ENCODE measurements at places on chromosomes 11 and 22. TPM values are rescaled to one million over a fixed set of nuclear protein-coding genes. Genes with fewer than 3 reads are reported as not detected.

KDM4D gene
- 0.20 TPM for total RNA-seq

SOX6 gene
- 3.0 TPM for total RNA-seq

FZD4 gene
- total RNA-seq, result 4.3 TPM

HOATZ gene
- not detected for total RNA-seq

IGLL5 gene
- 29.2 TPM for total RNA-seq

RAB36 gene
- 0.98 TPM for total RNA-seq

SCGB2A2 gene
- not detected for total RNA-seq

PTGDR2 gene
- 4.7 TPM for total RNA-seq

CRYBB3 gene
- 0.48 TPM for total RNA-seq

CD3E gene
- 5.7 TPM for total RNA-seq

WT1 gene
- 0.32 TPM for total RNA-seq

PKP3 gene
- 167 TPM for total RNA-seq

LGR4 gene
- total RNA-seq, result 94.5 TPM

GNAZ gene
- 2.5 TPM for total RNA-seq

ZNF408 gene
- 15.5 TPM for total RNA-seq

OR10A2 gene
- not detected for total RNA-seq

DNAJB7 gene
- total RNA-seq, result 0.16 TPM

SOX10 gene
- 3.4 TPM for total RNA-seq

OR2AG2 gene
- 0.47 TPM for total RNA-seq

CTSC gene
- 147 TPM for total RNA-seq

PTPN5 gene
- total RNA-seq, result not detected

HMGXB4 gene
- 18.6 TPM for total RNA-seq

SPTBN2 gene
- total RNA-seq, result 3.7 TPM

KRTAP5-10 gene
- not detected for total RNA-seq

TRIM51 gene
- total RNA-seq, result not detected

ZFTA gene
- 7.0 TPM for total RNA-seq

CCDC157 gene
- total RNA-seq, result 1.6 TPM

HIC2 gene
- total RNA-seq, result 6.3 TPM

SLC22A8 gene
- not detected for total RNA-seq

OR4D6 gene
- total RNA-seq, result not detected

TSPAN18 gene
- total RNA-seq, result 3.4 TPM

OR2D2 gene
- total RNA-seq, result not detected

ASCC2 gene
- total RNA-seq, result 52.8 TPM

DRD2 gene
- 0.27 TPM for total RNA-seq

TMPRSS4 gene
- 309 TPM for total RNA-seq

C11orf91 gene
- not detected for total RNA-seq

OR9Q2 gene
- not detected for total RNA-seq

TPBGL gene
- 0.11 TPM for total RNA-seq

SMPD1 gene
- total RNA-seq, result 49.3 TPM

SLC15A3 gene
- 6.6 TPM for total RNA-seq

IFITM10 gene
- 1.1 TPM for total RNA-seq

PCF11 gene
- total RNA-seq, result 39.2 TPM

TBX10 gene
- 19.3 TPM for total RNA-seq

MMP12 gene
- 11.7 TPM for total RNA-seq

SMDT1 gene
- 135 TPM for total RNA-seq

OR2AT4 gene
- total RNA-seq, result not detected

PACSIN3 gene
- total RNA-seq, result 3.2 TPM

KRTAP5-11 gene
- not detected for total RNA-seq

KCNJ5 gene
- total RNA-seq, result 0.15 TPM

SYTL2 gene
- 170 TPM for total RNA-seq

SLC17A6 gene
- not detected for total RNA-seq

UPK2 gene
- total RNA-seq, result not detected

ACRV1 gene
- not detected for total RNA-seq

PARVG gene
- total RNA-seq, result 4.1 TPM

NXPE1 gene
- 217 TPM for total RNA-seq

P2RY6 gene
- 0.91 TPM for total RNA-seq

Data from colonic mucosa (tissue), 4 donors.